ENCODE measurements at places on chromosomes 13 and 19. TPM values are rescaled to one million over a fixed set of nuclear protein-coding genes. Genes with fewer than 3 reads are reported as not detected.

GRCh38 chr13:32042551-32042950 is 11.0 kb downstream of the FRY start:
- no peak for DNase-seq

GRCh38 chr13:80821466-80821865 is 480.5 kb upstream of the SPRY2 start:
- no peak for DNase-seq

DNA sequence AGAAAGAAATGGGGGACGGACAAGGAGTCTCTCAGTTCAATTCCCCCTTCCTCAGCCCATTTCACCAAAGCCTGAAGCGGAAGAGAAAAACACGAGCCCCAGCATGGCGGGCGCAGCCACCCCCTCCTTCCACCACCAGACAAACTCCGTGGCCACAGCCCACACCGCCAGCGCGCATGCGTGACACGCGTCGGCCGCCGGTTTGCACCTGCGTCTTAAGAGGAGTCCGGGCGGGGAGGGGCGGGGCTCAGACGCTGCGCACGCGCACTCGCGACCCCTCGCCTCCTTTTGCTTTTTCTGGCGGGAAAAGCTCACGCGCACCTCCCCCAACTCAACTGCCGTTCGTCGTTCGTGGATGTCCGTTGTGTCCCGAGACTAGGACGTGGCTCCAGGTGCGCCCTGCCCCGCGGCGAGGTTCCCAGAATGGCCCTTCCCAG is at the start of gene KASH5:
Gene KASH5 (plus strand): TSS at position 314 of the 437 bp plus-strand sequence. CDS start 2,635 bp downstream, outside the sequence.
- peak; percentile 98 for DNase-seq

Gene LAIR1
- total RNA-seq, result 3.9 TPM

DNA sequence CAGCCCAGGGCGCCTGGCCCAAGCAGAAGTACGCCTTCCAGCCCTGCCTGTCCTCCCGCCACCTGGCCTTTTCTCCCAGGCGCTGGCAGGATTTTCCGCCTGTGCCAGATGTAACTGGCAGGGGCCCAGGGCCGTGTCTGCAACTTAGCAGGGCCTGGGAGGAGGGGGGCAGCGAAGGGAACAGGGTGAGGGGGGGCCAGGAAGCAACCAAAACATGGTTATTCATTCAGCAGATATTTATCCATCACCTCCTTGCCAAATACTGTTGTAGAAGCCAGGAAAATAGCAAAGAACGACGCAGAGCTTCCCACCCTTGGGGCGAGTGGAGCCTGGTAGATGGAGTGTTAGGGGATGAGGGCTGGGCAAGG is 5.6 kb downstream of the TLE6 start:
- DNase-seq, result no peak

- DNase-seq, result no peak
Observed at GRCh38 chr13:40637643-40638042, 28.8 kb downstream of the FOXO1 start.

- no peak for DNase-seq
Observed at GRCh38 chr19:12873891-12874745, 7.1 kb downstream of the DNASE2 start.

Gene THSD8
- 42.7 TPM for total RNA-seq

DNA sequence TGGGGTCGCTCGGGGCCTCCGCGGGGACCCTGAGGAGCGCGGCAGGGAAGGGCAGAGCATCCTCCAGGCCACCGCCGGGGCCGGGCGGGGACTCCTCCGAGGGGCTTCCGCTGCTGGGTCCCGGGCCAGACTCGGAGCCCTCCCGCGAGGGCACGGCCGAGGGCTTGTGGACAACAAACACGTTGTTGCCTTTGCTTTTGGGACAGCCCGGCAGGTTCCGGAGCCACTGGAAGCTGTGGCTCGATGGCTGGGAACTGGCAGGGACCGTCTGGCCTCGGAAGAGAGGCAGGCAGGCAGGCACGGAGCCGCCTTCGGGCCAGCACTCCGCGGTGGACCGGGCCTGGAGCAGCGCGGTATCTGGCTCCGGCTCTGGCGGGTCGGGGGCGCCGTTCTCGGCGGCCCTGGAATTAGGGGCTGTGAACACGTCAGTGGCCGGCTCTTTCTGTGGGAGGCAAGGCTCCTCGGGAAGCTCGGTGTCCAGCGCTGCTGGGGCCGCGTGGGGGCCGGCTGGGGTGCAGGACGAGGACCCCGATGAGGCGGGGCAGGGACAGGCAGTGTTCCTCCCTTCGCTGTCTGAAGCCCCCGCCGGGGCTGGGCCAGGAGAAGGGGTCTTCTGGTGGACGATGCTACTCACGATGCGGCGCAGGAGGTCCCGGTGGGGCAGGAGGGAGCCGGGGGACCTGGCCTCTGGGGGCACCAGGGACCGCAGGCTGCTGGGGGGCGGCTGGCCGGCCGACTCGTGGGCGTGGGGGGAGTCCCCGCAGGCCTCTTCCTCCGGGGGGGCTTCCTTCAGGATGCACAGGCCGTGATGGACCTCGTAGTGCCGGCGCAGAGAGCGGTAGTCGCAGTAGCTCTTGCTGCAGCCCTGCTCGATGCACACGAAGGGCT is 27.6 kb downstream of the ZNF541 start:
- DNase-seq, result no peak

- DNase-seq, result no peak
Observed at GRCh38 chr19:1164684-1165531, 9.2 kb downstream of the SBNO2 start.

Gene S1PR2
- total RNA-seq, result 51.6 TPM

GRCh38 chr19:32352241-32352630 is 6.8 kb downstream of the ZNF507 start:
- no peak for DNase-seq

Gene ZNF667
- not detected for total RNA-seq

Gene PRR20D
- total RNA-seq, result not detected

Gene SIGLECL1
- total RNA-seq, result not detected

- no peak for DNase-seq
Observed at GRCh38 chr13:20388184-20388583, 137.5 kb downstream of the CRYL1 start.

Gene ZNF296
- total RNA-seq, result 31.6 TPM

Gene WTIP
- 1.5 TPM for total RNA-seq

- DNase-seq, result no peak
Observed at GRCh38 chr13:28408235-28408848, 86.6 kb downstream of the FLT1 start.

Gene ARID3A
- 23.5 TPM for total RNA-seq

DNA sequence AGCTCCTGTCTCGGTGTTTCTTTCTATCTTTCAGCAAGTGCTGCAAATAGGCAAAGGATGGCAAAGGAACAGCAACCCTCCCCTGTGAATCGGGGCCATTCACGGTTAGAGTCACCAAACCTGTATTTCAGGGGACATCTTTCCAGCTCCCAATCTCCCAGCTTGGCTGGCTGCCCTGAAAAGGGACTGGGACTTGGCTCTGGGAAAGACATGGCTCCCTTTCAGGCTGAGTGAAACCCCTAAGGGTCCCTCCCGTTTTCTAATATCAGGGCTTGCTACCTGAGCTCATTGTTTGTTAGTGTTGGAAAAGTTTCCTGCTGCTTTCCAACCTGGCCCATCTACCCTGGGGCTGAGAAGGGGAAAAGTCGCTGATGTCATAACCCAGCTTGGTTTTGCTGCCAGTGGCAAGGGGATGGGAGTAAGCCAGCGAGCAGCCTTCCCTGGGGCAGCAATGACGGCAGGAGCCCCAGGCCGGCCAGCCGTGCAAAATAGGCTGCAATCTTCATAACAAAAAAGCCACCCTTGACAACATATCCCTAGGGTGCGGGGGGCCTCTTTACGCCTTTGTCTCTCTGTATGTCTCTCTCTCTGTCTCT is 29.9 kb downstream of the SERP2 start:
- no peak for DNase-seq
